ENCODE measurements at places on chromosomes 7 and 10.

DNA sequence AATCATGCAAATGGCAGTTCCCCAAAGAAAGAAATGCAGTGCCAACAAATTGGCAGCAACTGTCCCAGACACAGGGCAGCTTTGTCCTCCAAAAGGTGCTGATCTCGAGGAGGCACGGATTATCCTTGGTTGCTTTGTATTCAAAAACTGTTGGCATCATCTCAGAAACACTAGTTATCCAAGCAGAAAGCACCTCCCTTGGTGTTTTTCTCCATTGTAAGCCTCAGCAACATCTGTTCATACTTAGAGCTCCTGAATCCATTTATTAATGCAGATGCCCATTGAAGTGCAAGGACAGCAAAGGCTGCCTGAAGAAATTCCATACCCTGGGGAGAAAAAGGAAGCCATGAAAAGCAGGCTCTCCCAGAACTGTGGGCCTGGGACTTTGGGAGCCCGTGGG is 1.1 kb upstream of the NPS start:
- DNase-seq = no peak

- DNase-seq = no peak
Observed at GRCh38 chr10:68172324-68172723, 59.6 kb downstream of the ATOH7 start.

DNA sequence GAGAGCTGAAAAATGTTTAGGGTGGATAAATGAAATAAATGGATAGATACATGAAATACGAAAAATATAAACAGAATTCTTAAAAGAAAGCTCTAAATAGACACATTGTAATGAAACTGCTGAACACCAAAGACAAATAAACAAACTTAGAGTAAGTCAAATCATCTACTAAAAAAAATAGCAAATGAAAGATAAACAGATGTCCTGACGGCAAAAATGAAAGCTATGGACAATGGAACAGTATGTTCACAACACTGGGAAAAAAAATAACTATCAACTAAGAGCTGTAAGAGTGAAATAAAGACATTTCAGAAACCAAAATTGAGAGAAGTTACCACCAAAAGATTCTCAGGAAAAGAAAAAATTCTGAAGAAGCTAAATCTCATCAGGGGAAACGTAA is 106.1 kb downstream of the SGMS1 start:
- DNase-seq = no peak

- DNase-seq = peak; percentile 77
Observed at GRCh38 chr7:141701489-141702046, 398 bp downstream of the DENND11 start.

DNA sequence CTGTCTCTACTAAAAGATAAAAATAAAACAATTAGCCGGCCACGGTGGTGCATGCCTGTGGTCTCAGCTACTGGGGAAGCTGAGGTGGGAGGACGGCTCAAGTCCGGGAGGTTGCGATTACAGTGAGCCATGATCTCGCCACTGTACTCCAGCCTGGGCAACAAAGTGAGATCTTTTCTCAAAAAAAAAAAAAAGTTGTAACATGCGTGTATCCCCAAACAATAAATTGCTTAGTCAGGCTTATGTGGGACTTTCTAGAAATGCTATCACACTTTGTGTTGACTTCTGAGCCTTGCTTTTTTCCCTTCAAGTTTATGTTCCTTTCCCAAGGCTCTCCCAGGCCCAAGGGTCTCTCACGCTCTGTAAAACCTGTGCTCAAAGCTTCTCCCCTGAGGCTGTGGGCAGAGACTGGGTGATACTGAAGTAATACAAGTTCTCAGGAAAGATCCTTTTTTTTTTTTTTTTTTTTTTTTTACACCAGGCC is 88.0 kb upstream of the TNS3 start:
- DNase-seq = no peak

GRCh38 chr10:93993414-93993781 is 333 bp upstream of the PLCE1 start:
- no peak for DNase-seq

- no peak for DNase-seq
Observed at GRCh38 chr10:89651916-89652573, 7.0 kb upstream of the PANK1 start.

- no peak for DNase-seq
Observed at GRCh38 chr10:129605986-129606518, 139.0 kb downstream of the MGMT start.

DNA sequence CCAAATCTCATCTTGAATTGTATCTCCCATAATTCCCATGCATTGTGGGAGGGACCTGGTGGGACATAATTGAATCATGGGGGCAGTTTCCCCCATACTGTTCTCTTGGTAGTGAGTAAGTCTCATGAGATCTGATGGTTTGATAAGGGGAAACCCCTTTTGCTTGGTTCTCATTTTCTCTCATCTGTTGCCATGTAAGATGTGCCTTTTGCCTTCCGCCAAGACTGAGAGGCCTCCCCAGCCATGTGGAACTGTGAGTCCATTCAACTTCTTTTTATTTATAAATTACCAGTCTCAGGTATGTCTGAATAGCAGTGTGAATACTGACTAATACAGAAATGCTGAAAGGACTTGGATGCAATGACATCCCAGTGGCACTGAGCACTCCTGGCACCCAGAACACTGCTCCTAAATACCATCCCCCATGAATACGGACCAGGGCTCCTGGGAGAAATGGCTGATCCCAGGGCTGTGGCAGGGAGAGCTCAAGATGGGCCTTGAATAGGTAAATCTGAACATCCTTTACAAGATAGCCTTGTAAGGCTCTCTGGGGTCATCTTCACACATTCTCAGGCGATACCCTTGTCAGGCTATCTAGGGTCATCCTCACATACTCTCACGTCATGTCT is 19.4 kb downstream of the ZFAND2A start:
- DNase-seq = peak; percentile 37

DNA sequence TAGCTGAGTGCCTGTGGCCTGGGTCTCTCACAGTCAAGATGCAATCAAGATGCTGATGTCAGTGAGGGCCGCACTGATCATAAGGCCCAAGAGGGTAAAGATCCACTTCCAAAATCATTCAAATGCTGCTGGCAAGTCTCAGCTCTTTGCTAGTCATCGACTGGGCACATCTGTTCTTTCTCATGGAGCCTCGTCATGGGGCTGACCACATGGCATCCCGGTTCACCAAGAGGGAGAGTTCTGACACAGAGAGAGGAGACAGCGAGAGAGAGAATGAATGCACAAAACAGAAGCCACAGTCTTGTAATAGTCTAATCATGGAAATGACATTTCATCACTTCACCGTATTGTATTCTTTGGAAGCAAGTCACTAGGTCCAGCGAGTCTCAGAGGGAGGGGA is 1067.5 kb upstream of the C7orf33 start:
- DNase-seq = no peak

- no peak for DNase-seq
Observed at GRCh38 chr10:102628451-102628911, 15.8 kb upstream of the TRIM8 start.

DNA sequence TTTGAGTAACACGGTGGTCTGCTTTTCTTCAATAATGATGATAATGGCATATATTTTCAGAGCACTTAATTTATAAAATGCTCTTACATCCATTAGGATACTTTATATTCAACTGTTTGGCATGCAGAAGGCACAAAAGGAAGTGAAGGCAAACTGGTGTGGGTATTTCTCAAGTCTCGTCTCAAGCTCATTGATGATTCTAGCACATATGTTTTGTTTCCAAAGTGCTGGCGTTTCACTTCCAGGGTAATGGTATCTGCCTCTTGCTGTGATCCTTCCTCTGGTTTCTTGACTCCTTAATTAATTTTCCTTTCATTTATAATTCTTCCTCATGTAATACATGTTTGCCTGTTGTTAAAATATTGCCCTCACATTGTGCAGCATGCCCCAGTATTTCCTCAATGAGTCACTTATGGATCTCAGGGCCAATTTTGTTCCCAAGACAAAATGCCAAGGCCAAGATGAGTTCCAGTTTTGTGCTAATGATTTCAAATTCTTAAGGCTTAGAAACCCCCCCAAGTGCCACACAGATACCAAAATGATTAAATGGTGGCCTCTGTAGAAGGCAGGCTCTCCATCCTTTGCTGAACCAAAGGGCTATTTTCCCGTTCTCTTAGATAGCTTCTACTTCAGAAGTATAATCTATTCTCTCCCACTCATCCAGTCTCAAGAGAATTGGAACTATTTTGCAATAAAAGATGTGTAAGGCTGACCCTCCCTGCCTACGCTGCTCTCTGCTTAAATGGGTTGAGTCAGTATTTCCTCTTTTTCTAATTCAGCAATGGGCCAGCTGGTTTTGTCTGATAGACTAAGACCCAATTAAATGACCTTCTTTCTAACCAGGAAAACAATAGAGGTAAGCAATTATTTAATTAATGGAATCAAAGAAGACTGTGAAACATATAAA is 171.2 kb downstream of the ZNF365 start:
- DNase-seq = no peak

GRCh38 chr10:29992914-29993313 is 66.5 kb downstream of the JCAD start:
- no peak for DNase-seq

GRCh38 chr7:82839555-82839954 is 323.1 kb downstream of the PCLO start:
- DNase-seq = no peak

DNA sequence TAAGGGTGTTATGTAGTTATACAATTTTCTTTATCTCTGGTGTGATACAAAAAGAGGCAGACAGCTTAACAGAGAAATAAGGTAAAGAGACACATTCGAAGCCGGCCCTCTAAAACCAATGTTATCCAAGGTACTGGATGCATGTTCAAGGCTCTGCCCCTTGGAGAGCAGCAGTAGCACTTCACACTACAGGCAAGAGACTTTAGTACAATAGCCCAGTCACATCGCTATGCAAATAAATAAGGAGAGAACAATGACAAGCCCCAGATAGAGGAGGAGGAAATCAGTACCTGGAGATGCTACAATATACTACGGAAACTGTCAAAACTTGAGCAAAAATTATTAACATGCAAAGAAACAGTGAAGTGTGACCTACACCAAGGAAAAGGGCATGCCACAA is 111.1 kb downstream of the ITGB1 start:
- no peak for DNase-seq

- DNase-seq = no peak
Observed at GRCh38 chr7:23183279-23184012, 1.6 kb downstream of the NUP42 start.

GRCh38 chr7:2399848-2400587 is 3.4 kb upstream of the CHST12 start:
- peak; percentile 8 for DNase-seq

GRCh38 chr10:15455456-15455855 is 84.4 kb upstream of the FAM171A1 start:
- DNase-seq = no peak

- no peak for DNase-seq
Observed at GRCh38 chr7:13321316-13321715, 633.9 kb downstream of the ARL4A start.

- DNase-seq = no peak
Observed at GRCh38 chr7:68725843-68726785, 872.2 kb upstream of the AUTS2 start.

GRCh38 chr7:1950452-1951158 is 280.5 kb downstream of the ELFN1 start:
- no peak for DNase-seq

DNA sequence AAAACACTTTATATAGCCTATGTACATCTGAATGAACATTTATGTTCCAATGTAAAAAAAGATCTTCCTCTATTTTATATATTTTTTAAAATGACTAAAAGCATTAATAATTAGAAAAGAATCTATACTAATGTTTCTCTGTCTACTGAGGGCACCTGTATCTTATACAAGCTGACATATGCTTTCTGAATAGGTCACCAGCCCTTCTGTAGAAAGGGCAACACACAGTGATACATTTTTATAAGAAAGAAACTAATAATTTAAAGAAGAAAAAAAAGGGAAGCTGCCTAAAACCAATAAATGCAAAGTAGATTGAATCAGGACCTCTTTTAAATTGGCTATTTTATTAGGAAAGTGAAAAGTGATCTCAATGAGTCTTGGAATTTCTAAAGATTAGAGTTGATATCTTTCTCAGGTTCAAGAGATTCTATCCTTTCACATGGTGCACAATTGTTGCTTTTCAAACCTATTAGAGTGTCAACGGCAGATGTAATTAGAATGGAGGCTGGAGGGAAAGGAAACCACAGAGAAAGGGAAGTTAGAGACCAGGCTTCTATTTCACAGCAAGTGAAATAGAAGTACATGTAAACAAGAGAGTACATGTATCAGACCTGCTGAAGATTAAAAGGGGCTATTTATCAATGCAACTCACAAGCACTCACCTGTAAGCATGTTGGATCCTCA is 6.3 kb downstream of the MTPN start:
- DNase-seq = no peak

GRCh38 chr10:18539335-18539734 is 112.1 kb downstream of the NSUN6 start:
- no peak for DNase-seq

DNA sequence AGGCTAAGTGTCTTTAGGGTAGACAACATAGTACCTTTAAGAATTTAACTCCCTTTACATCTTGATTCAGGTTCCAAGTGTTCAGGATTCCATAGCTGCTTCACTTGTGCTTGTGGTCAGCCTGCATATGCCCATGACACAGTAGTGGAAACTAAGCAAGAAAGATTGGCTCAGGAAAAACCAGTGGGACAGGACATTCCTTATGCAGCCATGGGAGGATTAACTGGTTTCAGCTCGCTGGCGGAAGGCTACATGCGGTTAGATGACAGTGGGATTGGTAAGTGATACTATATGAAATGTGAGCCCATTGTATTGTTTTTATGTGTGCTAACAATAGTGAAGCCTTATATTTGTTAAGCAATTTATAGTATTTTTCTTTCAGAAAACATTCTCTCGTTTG is 11.3 kb downstream of the FAM221A start:
- no peak for DNase-seq

GRCh38 chr7:50621973-50622490 is 56.8 kb upstream of the DDC start:
- no peak for DNase-seq

- DNase-seq = peak; percentile 83
Observed at GRCh38 chr10:33125522-33126517, 167.8 kb upstream of the ITGB1 start.

DNA sequence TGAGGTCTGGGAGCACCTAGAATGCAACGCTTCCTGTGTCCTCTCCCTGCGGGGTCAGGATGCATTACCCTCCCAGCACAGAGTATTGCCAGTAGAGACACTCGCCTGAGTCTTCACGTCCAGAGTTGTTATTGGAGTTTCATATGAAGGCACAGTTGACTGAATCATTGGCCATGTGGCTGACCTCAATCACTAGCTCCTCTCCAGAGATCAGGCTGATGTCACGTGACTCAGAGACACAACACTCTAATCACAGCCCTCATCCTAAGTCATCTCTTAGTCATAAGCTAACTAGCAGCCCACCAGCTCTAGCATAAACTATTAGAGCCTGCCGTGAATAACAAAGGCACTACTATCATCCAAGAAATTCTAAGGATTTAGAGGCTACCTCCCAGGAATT is 107.8 kb downstream of the HECW1 start:
- no peak for DNase-seq

- no peak for DNase-seq
Observed at GRCh38 chr7:93558705-93559614, 15.6 kb downstream of the CALCR start.

GRCh38 chr10:71266147-71266917 is 52.7 kb upstream of the SLC29A3 start:
- DNase-seq = no peak

DNA sequence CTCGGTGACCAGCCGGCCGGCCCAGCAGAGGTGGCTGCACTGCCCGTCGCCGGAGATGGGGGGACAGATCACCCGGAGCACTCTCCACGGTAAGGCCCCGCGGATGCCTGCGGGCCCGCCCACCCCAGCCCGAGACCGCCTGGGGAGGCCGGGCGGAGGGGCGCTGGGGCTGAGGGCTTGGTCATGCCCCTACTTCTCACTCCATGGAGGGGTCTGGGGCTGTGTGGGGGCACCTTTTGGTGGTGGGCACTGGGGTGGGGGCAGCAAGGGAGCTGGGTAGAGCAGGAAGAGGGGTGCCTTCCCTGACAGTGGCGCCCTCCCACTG is 61.8 kb downstream of the NEURL1 start:
- DNase-seq = no peak

Data from CD4-positive, alpha-beta T cell treated with Interferon alpha-2 for 1 hour (primary cell).